ENCODE measurements at places on chromosomes 2 and 18.

GRCh38 chr18:43571078-43571689, 293.9 kb upstream of the SYT4 start:
- no peak for ATAC-seq

GRCh38 chr18:14919666-14920065, 171.7 kb downstream of the ANKRD30B start:
- ATAC-seq: no peak

DNA sequence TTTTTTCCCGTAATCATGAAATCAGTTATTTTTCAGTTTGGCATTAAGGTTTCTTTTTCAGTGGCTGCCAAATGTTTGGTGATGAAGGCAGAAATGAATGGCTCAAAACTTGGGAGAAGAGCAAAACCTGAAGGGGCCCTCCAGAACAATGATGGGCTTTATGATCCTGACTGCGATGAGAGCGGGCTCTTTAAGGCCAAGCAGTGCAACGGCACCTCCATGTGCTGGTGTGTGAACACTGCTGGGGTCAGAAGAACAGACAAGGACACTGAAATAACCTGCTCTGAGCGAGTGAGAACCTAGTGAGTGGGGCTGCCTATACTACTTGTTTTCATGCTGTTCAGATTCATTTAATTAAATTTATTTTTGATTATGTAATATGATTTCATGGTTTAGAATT, 29.2 kb upstream of the MSH2 start:
- no peak for ATAC-seq

- no peak for ATAC-seq
Observed at GRCh38 chr2:100064165-100064564, 78.2 kb downstream of the AFF3 start.

DNA sequence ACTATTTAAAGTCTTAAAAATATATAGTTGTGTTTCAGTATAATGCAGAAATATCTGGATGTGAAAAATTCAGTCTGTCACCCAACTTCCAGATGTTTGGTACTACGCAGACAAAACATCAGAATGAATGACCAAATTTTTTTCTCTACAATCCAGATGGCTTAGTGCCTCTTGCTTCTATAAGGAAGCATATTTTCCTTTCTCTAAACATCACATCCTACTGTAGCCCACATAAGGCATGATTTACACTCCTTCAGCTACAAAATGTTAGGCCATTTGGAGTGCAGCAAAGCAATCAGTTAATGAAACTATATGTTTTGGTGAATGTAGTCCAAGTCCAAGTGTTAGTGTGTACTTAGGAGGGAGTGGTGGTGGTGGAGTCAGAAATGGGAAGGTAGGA, 162.9 kb upstream of the SIX2 start:
- no peak for ATAC-seq

DNA sequence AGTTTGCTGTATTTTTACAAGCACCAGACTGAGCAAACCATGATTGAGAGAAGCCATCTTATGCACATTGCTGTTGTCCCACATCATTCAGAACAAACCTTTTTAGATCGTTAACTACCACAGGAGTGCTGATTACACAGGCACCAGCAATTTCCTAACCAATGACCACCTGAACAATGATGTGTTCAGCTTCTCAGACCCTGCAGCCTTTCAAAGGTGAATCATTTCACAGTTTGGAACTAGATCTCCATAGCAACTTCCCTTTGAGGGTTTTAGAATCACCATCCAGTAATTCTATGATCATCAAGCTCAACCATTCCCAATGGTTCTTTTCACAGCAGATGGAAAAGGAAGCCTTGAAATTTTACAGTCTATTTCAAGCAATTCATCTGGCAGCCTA, 71.4 kb downstream of the OLA1 start:
- no peak for ATAC-seq

DNA sequence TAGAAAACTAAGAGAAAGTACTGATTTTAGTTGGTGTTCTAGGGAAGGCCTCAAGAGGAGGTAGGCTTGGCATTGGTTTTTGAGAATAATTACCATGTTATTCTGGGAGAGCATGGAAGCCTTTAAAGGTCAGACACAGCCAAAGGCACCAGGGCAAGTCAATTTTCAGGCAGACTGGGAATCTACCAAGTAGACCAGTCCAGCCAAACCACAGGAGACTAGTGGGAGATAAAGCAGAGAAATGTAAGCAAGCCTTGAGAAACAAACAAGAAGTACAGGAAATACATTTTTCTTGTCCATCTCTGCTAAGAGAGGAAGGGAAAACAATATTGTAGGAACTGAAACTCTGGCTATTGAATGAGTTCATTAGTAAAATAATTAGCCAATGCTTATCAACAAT, 5.5 kb upstream of the CCDC68 start:
- ATAC-seq: no peak

GRCh38 chr2:45554073-45554741, 56.9 kb downstream of the SRBD1 start:
- no peak for ATAC-seq

GRCh38 chr2:129726216-129726615, 253.2 kb upstream of the RAB6C start:
- ATAC-seq: no peak

- no peak for ATAC-seq
Observed at GRCh38 chr2:109212836-109213563, 84.0 kb downstream of the SH3RF3 start.

DNA sequence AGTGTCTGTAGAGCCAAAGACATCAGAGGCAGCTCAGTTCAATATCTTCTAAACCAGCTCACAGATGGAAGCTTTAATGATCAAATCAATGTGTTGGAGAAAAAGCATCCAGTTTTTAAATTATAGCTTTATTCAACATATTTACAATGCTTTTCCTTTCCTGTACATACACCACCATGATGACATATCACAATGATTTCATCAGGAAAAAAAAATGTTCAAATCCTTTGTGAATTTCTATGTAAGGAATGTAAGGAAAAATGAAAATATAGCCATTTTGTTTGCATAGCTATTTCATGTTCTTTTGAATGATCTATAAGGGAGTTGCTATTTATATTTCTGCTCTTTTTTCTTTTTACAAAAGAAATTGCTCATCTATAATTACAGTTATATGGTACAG, 134.7 kb upstream of the CDH20 start:
- ATAC-seq: no peak

- ATAC-seq: no peak
Observed at GRCh38 chr2:17915099-17915498, 36.6 kb downstream of the KCNS3 start.

- ATAC-seq: no peak
Observed at GRCh38 chr2:19709553-19709952, 192.2 kb downstream of the TTC32 start.

DNA sequence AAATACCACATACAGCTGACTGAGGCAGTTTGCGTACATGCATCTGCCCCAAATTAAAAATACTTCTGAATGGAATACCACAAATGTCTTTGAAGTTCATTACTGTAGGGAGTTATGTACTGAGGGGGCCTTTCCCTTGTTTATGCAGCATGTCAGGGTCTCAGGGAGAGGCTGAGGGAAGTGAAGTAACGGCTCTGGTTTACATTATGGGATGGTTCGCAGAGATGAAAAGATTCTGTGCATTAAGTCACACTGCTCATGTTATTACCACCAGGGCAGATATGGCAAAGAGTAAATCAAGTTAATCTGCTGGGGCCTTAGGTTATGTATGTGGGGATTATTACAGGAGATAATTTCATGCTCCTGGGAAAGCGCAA, 385.9 kb upstream of the RND3 start:
- ATAC-seq: no peak

DNA sequence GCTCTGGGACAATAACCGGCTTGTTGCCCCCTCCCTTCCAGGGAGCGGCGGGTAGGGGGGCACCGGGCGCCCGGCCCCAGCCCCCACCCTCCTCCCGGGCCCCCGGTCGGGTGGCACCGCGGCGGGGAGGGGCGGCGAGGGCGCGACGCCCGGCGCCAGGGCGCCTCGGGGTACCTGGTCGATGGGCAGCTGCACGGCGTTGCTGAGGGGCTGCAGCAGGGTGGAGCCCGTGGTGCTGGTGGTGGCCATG, 193 bp downstream of the MBOAT2 start:
- ATAC-seq: no peak

DNA sequence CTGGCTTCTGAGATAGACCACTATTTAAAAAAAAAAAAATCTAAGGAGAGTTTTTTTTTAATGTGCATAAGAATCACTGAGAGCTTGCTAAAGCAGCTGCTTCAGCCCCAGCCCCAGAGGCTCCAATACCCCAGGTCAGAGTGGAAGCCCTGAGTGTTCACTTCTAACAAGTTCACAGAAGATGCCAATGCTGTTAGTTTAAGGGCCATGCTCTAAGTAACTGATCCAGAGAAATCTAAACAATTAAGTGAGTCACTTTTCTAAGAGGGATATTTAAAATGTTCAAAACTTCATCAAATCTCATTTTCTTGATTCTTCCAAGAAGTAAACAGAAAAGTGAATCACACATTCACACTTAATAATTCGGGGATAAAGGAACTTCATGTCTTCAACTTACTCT, 126.4 kb upstream of the CD226 start:
- ATAC-seq: no peak

DNA sequence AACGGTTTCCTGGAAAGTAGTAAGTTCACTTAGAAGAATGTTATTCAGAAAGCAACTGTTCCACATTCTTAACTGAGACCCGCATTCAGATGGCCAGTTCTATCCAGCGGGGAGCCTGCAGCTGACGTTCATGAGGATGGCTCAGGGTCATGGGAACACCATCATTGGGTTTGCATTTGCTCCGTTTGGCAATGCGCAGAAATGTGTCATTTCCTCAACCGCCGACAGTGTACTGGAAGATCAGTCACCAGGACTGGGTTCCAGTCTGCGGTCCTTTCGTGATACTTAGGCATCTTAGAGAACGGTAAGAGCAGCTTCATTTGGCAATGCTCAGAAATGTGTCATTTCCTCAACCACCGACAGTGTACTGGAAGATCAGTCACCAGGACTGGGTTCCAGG, 104.0 kb downstream of the DNER start:
- no peak for ATAC-seq

- ATAC-seq: no peak
Observed at GRCh38 chr2:143877876-143878530, 641.9 kb downstream of the ZEB2 start.

DNA sequence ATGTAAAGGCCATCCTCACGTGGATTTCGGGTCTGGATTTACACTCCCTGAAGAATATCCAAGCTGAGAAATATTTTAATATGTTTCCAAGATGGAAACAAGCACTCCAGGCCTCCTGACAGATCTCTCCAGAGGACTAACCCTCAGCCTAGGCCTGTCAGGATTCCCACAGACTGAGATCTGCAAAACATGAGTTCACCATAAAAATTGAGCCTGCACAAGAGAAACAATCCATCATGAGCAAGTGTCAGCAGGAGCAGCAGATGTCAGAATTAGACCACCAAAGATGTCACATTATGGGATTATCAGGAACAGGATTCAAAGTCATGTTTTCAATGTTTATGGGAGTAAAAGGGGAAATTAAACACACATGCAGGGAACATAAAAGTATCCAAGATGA, 191.3 kb downstream of the TFCP2L1 start:
- no peak for ATAC-seq

GRCh38 chr2:50098242-50098641, 933.7 kb downstream of the NRXN1 start:
- ATAC-seq: no peak

DNA sequence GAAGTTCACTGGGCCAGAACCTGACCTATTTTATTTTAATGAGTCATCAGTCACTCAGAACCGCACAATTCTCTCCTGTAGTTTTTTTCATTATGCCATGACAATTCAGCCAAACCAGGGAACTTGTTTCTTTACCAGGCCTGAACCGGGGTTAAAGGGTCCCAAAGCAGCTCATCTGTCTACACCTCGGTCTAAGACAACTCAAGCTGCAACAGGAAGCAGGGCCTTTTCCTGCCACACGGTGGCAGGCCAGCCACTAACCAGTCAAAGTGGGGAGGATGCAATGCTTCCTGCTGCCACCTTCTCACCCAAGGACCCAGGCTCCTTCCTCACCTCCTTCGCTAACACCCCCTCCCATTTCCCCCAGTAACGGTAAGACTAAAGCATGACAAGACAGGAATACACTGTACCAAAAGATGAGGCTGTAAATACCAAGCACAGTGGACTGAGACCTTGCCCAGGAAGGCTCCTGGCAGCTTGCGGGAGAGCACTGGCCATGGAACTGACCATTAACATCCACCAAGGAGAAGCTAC, 56.7 kb upstream of the ACKR3 start:
- peak; percentile 86 for ATAC-seq

- no peak for ATAC-seq
Observed at GRCh38 chr2:22449696-22450095, 935.3 kb upstream of the KLHL29 start.

DNA sequence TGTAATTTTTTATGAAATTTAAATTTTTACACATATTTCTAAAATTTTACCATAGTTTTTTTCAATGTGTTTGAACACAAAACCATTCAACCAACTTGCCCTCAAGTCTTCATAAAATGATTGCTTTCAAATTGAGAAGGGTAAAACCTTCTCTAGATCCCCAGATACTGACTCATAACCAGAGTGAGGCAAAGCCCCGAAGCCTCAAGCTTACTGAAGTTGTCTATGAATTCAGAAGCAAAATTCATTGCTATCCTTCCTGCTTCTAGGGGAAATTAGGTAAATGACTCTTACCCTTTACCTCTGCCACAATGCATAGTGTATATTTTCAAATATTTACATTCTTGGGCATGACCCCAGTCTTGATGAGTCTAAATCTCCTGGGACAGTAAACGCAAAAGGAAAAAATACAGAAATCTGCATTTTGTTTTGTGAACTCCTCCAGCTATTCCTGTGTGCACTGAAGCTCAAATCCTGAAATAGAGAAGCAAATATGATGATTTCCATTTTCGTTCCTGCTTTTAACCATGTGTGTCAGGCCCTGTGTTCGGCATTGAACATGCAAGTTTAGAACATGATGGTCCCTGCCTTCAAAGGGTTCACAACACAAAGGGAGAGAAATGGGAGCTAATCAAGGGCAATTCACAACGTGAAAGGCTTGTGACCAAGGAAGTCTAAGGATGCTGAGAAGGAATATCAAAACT, 246.3 kb downstream of the SUCLG1 start:
- ATAC-seq: no peak

DNA sequence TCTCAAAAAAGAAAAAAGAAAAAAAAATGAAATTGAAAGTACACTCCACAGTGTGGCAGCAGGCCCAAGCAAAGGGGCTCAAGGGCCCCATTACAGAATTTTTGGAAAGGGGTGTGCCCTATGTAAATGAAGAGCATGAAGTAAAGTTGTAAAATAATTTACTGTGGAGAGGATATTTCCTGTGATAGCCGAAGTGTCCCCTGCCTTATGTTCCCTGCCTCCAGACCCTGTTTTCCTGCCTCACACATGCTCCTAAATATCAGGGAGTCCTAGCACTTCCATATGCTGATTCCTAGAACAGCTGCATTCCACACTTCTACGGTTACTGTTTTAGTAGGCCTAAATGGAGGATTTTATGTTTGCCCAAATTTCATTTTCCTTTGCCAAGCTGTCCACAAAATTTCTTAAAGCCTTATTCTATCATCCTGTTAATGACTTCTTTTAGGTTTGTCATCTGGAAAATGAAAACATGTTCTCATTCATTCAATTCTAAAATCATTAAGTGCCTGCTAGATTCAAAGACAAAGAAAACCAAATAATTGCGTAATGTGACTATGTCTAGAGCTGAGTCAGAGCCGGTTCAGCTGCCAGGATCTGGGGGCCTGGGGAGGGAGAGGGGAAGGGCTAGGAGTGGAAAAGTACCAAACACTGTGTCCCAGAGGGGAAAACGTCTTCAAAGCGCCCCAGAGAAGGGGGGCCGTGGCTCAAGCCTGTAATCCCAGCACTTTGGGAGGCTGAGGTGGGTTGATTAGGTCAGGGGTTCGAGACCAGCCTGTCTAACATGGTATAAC, 25.9 kb upstream of the IMPA2 start:
- ATAC-seq: no peak
